ENCODE measurements at places on chromosomes 3 and 15.

DNA sequence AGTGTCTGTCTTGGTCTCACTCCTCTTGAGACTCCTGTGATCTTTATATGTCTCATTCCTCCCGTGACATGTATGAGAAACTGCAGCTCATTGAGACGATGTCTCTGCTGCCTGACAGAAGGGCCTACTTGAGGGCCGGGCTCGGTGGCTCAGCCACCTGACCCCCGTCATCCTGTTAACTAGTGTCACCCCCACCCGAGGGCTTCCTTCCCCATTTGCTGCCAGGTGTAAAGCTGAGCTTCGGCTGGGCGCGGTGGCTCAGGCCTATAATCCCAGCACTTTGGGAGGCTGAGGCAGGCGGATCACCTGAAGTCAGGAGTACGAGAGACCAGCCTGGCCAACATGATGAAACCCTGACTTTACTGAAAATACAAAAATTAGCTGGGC is 12.7 kb downstream of the SEMA4B start:
- no peak for DNase-seq

- DNase-seq, result no peak
These were observed 55.7 kb downstream of the RLBP1 start for GRCh38 chr15:89165677-89166076.

GRCh38 chr3:187920913-187921312 is 175.6 kb upstream of the BCL6 start:
- DNase-seq, result no peak

- DNase-seq, result no peak
These were observed 232.8 kb downstream of the CPNE4 start for GRCh38 chr3:131802029-131802428.

GRCh38 chr3:53328746-53329145 is 18.6 kb downstream of the DCP1A start:
- DNase-seq, result no peak

DNA sequence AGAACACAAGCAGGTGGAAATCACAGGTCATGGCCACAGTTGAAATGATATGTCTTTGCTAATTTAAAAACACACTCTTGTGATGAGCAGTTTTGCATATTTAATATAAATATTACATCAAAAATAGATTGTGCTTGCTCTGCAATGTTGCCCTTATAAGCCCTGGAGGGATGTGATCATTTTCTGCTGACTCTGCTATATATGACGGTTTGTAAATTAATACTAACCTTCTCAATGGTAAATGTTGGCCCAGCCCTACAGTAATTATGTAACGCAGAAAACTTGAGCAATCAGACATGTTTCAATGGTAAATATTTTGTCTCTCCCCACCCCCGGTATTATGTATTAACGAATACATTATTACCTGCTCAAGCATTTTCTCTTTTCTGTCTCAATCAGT is 359.5 kb upstream of the CNTN6 start:
- no peak for DNase-seq

DNA sequence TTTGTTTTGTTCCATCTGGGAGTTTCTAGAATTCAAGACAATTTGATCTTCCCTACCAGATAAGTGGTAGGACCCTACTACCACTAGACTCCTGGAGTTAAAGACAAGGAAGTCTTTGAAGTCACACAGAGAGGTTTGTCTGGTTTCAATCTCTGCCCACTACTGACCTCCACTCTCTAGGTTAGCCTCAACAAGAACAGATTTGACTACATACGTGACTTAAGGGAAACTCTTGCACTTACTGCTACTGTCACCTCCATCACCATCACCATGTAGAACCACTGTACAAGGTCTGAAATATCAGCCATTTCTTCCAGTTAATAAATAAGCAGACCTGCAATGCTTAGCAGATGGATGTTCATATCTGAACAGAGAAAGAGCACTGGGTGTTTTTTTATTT is 148.3 kb upstream of the ARHGEF26 start:
- DNase-seq, result no peak

DNA sequence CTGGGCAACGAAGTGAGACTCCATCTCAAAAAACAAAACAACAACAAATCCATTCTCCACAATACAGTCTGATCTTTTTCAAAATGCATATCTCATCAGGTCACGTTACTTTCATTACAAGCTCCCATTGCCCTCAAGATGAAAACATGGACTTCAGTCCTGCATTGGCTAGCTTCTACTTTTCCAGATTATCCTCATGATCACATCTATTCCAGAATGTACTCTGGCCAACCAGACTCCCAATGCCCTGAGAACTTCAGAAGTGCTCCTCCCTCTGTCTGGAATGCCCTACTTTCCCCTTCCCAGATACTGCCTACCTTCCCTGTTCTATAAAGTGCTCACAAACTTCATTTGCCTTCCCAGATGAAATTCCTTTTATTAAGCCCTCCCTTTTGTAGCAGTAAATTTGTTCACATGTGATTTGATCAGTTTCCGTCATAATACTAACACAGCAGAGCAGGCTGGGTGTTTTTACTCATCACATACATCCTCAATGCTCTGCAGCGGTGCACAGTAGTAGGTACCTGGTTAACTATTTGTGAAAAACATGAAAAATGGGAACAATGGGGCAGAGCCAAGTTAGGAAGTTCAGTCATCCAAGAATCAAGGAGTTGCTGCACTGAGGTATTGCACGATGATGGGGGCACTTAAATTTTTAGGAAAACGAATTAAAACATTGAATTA is 5.3 kb downstream of the RPL22L1 start:
- no peak for DNase-seq

DNA sequence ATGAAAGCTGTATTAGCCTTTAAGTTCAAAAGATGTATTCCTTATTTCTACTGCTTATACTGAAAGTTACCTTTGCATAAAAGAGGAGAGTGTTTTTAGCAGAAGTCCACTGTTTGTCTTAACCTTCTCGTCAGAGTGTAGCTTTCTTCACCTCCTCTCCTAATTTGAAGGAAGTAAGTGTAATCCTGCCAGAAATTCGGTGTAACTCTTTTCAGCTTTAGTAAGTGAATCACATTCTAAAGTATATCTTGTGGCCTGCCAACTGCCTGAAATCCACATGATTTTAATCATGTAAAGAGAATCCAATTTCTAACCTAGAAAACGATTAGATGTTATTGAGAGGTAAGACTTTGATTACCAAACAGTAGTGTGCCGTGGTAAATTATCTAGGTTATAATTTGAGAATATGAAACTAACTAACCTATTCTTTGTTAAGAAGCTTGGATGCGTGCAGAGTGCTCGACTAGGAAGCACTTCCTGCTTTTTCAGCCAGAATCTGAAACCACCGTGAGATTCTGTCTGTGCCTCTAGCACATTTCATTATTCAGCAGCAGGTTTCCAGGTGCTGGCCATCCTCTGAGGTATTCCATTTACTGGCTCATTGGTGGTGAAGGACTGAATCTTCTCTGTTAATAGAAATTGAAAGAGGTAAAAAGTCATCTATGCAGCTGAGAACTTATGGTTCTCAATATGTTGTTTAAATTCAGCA is 7.5 kb downstream of the GYG1 start:
- DNase-seq, result no peak

GRCh38 chr15:88982946-88983342 is 69.8 kb upstream of the MFGE8 start:
- no peak for DNase-seq

- no peak for DNase-seq
These were observed 228.9 kb downstream of the XXYLT1 start for GRCh38 chr3:195041871-195042742.

DNA sequence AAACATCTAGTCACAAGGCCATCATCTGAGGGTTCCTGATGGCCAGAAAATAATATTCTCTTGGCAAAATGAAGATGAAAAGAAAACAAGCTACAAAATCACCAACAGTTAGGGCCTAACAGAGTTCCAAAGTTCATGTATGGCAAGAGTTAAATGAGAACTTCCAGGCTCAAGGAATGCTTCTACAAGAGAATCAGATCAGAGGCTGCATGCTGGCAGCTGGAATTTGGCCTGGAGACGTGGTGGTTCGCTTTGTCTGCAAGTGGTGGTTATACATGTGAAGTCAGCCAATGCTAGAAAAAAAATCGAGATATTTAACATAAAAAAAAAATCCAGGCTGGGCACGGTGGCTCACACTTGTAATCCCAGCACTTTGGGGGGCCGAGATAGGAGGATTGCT is 5.6 kb downstream of the SIAH2 start:
- DNase-seq, result no peak

- DNase-seq, result no peak
These were observed 988.8 kb upstream of the NR2F2 start for GRCh38 chr15:95341686-95342085.

DNA sequence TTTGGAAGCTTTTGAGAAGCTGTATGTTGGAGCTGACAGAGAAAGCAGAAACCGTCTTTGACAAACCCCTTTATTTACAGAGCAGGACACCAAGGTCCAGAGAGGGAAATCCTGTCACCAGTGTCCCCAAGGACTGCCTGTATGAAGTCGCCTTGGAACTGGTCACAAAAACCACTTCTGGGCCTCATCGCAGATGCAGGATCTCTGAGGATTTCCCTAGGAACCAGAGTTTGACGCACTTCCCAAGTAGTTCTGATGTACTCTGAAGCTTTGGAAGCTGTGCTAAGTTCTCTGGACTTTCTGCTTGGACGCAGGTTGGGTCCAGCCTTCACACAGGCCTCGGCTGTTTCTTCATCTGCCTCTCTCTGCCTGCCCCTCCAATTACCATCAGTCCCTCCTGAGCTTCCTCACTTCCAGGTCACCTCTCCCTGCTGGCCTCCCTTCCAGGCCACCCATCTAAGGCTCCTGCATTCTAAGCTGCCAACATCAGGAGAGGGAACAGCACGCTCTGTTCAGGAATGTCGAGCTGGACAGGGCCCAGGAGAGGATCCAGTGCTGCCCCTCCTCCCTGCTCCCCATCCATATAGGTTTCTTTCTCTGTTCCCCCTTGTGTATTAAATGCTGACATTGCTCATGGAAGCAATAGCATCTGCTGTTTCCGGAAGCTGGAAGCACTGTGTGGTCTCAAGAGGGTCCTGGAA is 270.8 kb downstream of the OPA1 start:
- DNase-seq, result no peak

GRCh38 chr3:111545349-111545748 is 3.4 kb downstream of the CD96 start:
- DNase-seq, result no peak

DNA sequence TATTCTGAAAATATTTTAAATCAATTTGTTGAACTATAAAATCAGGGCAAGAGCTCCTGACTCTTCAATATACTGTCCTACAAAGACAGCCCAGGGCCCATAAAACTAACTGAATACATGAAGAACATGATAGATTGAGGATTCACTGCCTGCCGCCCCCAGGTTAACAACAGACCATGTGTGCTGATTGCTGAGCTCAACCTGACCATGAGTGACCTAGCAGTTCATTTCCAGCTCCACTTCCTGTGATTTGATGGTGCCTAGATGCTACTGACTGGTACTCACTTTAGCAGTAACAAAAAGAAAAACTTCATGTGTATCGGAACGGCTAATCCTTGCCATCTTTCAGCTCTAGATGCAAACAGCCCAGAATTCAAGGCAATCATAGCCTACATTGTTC is 9.6 kb upstream of the KLF13 start:
- DNase-seq, result no peak

DNA sequence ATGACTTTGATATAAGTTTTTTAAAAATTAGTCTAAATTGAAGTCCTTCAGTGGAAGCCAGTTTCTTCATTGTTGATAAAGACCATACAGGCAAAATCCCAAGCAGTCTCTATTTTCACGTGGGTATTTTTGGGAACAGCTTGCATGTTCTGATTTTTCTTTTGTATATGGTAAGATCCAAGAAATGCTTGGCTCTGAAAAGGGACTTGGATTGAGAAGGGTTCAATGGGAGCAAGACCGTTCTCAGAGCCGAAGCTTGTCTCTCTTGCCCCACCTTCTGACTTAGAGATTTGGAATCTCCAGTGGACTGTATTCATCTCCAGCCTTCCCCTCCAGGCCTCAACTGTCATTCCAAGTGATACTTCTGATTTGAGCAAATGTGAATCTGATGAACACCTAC is 175.5 kb downstream of the CHDH start:
- DNase-seq, result no peak

DNA sequence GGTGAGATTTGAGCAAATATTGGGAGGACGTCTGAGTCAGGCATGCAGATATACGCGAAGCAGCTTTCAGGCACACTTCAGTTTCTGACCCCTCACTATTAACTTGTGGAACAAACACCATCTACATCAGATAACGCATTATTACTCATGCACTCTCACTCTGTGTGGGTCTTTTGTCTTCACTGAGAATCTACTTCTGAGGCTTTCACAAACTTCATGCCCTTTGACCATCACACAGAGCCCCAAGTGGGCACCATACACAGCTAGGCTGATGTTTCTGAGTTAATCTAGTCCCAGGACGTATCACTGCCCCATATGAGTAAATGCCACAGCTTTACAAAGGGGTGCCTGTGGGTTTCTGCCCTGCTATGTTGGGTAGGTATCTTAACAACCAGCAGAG is 39.6 kb upstream of the IP6K2 start:
- no peak for DNase-seq

- no peak for DNase-seq
These were observed 1099.9 kb downstream of the TUSC7 start for GRCh38 chr3:117809186-117810081.

GRCh38 chr3:119376758-119377157 is 82.6 kb downstream of the ARHGAP31 start:
- DNase-seq, result no peak

GRCh38 chr15:67091980-67092677 is 26.7 kb downstream of the SMAD3 start:
- DNase-seq, result no peak

GRCh38 chr15:31387479-31388118 is 61.0 kb downstream of the KLF13 start:
- peak; percentile 38 for DNase-seq

DNA sequence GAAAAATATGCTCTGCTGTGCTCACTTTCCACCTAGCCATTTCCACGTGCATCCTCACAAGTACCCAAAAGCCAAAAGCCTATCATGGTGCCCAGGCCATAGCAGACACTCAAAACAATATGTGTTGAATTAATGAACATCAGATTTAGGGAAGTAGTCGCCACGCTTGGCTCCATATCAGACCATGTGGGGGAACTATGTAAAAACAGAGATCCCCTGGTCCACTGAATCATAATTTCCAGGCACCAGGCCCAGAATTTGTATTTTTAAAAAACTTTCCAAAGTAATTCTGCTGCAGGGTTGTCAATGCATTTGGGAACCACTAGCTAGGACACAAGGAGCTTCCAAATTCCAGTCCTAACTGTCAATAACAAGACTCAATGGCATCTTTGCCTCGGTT is 77.3 kb downstream of the CNTN3 start:
- no peak for DNase-seq

- DNase-seq, result no peak
These were observed 140.1 kb downstream of the ADAMTS17 start for GRCh38 chr15:100201376-100202280.

Measured in stimulated activated CD8-positive, alpha-beta memory T cell treated with anti-CD3 and anti-CD28 coated beads, Interleukin-15, amount 100 ng/mL, for 4 hours (primary cell).